AG09309 (cell line): ENCODE measurements at places on chromosomes 3 and 15.
A peak's percentile ranks its signal among the peaks of the same experiment; 100 is the strongest.

DNA sequence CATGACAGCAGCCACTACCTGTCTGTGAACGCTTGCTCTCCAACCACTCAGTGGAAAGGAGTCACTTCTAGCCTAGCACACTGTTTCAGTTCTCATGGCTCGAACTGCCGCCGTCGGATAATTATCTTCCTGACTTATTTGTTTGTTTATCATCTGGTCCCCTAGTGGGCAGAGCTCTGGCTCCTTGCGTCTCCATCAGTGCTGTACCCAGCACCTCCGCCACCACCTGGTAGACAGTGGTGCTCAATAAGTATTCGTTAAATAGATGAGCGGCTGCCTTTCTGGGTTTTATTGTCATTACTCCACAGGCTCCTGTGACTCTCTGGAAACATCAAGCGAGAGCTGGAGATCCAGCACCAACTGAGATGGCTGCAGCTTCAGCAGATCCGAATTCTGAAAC is 297.5 kb downstream of the NTRK3 start:
- no peak for DNase-seq

GRCh38 chr15:101137312-101137940 is 114.4 kb downstream of the CHSY1 start:
- no peak for DNase-seq

GRCh38 chr15:45454814-45455213 is 67.7 kb downstream of the SLC30A4 start:
- DNase-seq: peak; percentile 92

DNA sequence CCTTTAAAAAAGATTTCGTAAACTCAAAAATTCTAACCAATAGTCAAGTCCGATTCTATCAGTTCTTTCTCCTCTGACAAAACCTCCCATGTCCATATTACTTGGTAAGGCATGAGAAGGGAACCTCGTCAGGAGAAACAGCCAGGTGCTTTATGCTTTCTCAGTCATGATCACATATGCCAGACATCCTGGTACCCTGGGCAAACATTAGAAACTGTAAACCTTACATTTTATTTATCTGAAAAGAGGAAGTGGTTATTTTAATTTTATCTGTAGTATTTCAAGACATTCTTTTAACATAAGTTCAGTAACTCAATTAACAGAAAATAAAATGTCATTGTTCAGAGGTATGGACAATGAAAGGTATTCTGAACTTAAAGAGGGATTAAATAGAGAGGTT is 474.8 kb upstream of the GBE1 start:
- no peak for DNase-seq

- DNase-seq: no peak
These were observed 1.1 kb downstream of the EAF2 start for GRCh38 chr3:121836064-121836463.

- no peak for DNase-seq
These were observed 50.1 kb downstream of the B3GALNT1 start for GRCh38 chr3:161054860-161055604.

DNA sequence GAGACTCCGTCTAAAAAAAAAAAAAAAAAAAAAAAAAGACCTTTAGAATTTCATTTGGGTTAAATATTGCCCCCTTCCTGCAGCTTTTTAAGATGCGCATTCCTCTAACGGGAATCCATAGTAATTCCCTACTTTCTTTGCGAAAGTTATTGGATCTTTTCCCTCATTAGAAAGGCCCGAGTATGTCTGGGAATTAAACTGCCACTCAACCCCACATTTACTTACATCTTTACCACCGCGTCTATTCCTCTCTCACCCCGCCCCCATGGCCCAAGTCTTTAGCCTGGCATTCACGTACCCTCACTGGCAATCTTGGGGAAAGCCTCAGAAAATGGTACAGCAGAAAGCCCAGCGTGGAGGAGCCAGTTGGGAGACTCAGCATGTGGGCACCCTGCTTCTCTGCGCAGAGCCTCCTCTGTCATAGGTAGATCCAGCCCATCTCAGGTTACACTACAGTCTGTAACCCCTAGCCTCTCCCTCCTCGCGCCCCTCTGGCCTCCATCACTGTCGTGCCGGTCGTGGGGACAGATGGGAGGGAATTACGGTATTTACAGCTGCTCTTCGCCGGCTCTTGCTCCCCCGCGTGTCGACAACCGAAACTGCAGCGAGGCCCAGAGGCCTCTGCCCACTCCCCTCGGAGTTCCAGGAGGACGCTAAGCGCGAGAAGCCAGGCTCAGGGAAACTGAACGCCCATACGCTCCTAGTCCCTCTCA is 6.4 kb upstream of the ANKDD1A start:
- no peak for DNase-seq

DNA sequence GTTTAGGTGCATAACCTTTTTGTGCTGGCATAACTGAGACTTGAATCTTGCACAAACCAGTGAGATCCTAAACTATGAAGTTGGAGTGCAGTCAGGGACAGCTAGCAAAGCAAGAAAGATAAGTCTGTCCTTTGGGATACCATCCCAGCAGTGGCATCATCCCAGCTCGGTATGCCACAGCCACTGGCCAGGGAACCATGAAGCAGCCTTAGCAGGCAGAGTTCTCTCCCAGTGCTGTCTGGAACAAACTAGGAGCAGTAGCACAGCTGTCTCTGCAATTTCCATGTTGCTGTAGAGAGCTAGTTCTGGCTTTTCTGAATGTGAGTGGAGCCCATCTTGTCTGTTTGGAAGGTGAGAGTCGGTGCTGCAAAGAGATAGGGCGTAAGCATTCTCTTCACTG is 130.3 kb downstream of the DTWD1 start:
- DNase-seq: no peak

GRCh38 chr3:27483117-27484014 is 818 bp downstream of the SLC4A7 start:
- peak; percentile 53 for DNase-seq

GRCh38 chr15:66089049-66089448 is 164.5 kb downstream of the MEGF11 start:
- DNase-seq: no peak

DNA sequence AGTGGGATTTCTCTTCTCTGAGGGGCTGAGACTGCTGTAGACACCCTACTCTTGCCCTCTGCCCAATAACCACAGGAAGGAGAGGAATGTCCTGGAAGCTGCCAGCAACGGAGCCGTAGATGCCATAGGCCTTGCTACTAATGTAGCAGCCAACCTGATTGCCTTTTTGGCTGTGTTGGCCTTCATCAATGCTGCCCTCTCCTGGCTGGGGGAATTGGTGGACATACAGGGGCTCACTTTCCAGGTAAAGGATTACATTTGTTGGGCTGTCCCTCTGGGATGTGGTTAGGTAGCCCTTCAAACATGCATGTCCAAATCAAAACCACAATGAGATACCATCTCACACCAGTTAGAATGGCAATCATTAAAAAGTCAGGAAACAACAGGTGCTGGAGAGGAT is 16.1 kb downstream of the SLC28A2 start:
- DNase-seq: no peak

- DNase-seq: no peak
These were observed 173.5 kb upstream of the LRRN1 start for GRCh38 chr3:3625544-3626271.

DNA sequence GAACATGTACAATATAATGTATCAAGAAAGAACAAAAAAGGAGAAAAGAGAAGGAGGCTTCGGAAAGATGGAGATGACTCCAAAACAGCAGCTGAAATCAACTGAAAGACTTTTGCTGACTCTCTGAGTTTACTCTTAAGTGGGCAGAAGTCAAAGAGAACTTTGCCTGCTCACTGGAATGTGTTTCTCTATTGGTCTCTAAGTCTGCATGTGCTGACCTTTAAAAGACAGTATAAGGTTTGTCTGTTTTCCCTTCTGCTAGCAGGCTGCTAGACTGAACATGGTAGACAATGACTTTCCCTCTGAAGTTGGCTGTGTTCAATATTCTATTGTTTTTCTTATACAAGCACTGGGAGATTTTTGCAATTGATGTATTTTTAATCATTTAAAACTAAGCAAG is 7.2 kb upstream of the MAP4 start:
- DNase-seq: no peak

- no peak for DNase-seq
These were observed 103.8 kb downstream of the LINGO1 start for GRCh38 chr15:77528968-77529319.

DNA sequence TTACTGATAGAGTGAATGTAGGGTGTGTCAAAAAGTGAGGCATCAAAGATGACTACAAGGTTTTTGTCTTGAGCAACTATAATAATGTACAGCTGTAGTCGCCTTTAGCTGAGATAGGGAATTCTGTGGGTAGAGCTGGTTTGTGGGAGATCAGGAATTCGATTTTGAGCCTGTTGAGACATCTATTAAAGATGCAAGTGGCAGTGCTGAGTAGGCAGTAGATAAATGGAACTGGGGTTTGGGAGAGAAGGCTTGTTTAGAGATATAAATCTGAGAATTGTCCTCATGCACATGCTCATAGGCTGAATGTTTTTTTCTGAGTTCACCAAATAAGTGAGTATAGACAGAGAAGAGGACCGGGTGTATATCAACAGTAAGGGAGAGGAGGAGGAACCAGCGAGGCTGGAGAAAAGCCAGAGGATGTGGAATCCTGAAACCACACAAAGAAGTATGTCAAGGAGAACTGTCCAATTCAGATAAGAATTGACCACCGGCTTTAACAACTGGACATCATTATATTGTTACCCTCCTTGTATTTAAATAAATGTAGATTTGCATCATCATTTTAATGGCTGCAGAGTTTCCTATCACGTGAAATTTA is 146.0 kb upstream of the TNIK start:
- DNase-seq: peak; percentile 25

DNA sequence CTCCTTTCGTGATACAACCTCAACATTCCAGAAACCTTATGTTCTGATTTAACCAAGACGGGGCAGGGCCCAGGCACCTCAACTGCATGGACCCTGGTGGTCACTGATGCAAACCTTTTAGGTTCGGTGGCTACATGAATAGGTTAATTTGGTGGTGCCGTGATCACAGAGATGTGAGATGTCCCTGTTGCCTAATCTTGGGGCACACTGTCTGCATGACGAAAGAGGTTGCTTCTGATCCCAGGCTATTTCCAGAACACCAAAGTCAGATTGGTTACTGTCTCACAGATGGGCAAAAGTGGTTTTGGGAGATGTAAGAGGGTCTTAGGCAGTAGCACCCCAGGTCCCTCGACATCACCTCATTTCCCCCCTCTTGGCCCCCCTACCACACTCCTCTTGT is 4.0 kb upstream of the CCR1 start:
- DNase-seq: no peak

- no peak for DNase-seq
These were observed 871.2 kb downstream of the TUSC7 start for GRCh38 chr3:117580806-117581205.

DNA sequence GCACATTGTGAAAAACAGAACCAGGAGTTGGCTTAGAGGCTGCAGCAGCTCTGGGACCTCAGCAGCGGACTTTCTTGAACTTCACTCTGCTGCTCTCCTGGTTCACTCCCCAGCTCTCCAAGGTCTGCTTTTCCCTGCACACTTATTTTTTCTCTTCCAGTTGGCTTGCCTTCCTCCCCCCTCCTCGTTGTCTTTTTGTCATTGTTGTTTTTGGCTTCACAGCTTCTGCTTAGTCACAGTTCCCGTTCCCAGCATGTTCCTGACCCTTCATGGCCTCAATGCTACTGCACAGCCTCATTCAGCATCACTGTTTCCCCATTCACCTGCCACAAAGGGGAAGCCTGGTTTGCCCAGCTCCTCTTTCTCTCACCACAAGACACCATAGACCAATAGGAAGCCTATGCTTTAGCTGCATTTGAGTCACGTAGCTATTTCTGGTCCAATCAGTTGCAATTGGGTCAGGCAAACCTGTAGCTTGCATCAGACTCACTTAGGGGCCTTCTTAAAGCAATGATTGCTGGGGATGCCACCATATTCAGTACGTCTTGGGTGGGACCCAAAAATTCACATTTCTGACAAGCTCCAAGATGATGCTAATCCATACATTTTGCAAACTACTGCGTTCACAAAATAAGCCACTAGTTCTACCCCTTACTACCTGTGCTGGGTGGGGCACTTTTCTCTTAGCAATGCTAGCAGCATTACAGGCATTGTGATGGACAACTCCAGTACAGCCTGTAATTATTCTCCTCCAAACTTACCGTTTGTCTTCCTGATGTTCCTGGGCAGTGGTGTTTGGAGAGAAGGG is 7.8 kb upstream of the SUMF1 start:
- DNase-seq: no peak

GRCh38 chr15:99558571-99558970 is 7.2 kb upstream of the MEF2A start:
- no peak for DNase-seq

- no peak for DNase-seq
These were observed 527.9 kb upstream of the NAALADL2 start for GRCh38 chr3:174331095-174331800.

GRCh38 chr3:59401924-59402323 is 352.1 kb upstream of the CFAP20DC start:
- no peak for DNase-seq

DNA sequence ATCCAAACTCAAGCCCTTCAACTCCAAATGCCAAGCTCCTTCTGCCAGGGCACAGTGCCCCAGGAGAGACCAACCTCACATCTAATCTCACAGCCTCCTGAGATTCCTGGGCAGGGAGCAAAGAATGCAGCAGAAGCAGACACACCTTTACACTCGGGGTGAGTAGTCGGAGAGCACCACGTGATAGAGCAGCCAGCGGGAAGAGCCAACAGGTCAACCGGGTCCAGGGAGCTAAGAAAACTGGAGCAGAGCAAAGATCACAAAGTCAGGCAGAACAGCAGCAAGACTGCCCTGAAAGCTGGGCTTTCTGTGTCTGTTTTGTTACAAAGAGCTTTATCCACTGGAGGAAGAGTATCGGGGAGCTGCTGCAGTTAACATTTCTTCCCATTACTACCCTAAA is 4.2 kb downstream of the B3GALNT1 start:
- DNase-seq: no peak

DNA sequence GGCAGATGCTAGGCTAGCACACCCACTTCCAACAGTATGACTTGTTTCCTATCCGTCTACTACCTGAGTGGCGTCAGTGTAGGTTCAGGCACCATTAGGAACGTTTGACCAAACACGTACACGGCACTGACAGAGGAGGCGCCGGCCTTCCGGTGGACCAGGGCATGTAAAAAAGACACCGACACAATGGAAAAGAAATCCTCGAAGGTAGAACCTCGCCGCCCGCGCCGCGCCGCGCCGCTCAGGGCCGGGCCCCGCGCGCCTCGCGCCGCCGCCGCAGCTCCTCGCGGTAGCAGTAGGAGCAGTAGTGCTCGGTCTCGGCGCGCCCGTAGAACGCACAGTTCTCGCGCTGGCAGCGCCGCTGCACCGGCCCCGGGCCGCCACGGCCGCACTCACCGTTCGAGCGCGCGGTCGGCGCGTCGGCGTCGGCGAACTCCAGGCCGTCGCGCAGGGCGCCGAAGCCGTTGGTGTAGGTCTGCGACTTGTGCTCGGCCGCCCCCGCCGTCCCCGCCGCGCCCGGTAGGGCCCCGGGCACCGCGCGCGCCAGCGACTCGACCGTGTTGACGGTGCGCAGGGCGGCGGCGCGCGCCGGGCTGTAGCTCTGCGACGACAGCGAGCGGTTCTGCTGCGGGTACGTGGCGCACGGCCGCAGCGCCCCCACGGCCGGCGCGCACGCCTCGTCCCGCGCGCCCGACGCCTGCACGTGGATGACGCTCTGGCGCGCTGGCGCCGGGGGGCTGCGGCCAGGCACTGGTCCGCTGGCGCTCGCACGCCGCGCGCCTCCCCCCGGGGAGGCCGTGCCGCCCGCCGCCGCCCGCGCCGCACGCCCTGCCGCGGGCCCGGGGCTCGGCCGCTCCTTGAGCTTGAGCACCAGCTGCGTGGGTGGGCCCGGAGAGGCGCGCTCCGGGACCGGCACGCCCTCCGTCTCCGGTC is 156.7 kb downstream of the KLF13 start:
- no peak for DNase-seq

GRCh38 chr15:41988896-41989572 is 16.7 kb upstream of the EHD4 start:
- no peak for DNase-seq
